Neural progenitor cell (in vitro differentiated cells): ENCODE measurements at places on chromosomes 1 and 21.

GRCh38 chr1:212683357-212683722, 16.3 kb downstream of the BATF3 start:
- DNase-seq = no peak

DNA sequence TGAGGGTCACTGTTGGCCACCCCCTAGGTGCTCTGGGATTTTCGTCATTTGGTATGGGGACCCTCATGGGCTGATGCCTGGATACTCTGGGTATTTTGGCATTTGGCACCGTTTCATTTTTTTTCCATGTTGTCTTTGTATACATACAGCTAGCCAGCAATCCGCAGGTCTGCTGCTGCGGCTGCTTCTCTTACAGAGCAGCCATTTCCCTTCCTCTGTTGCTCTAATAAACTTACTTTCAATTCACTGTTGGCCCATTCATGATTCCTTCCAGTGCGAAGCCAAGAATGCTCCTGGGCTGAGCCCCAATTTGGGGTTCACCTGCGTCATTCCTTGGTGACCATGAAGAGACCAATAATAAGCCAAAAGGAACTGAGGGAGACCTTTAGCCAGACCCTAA, 21.5 kb downstream of the GON4L start:
- peak; percentile 3 for DNase-seq

GRCh38 chr21:37531431-37531932, 164.9 kb downstream of the DYRK1A start:
- peak; percentile 9 for DNase-seq

GRCh38 chr21:24411429-24411828, 1195.9 kb downstream of the MRPL39 start:
- no peak for DNase-seq

DNA sequence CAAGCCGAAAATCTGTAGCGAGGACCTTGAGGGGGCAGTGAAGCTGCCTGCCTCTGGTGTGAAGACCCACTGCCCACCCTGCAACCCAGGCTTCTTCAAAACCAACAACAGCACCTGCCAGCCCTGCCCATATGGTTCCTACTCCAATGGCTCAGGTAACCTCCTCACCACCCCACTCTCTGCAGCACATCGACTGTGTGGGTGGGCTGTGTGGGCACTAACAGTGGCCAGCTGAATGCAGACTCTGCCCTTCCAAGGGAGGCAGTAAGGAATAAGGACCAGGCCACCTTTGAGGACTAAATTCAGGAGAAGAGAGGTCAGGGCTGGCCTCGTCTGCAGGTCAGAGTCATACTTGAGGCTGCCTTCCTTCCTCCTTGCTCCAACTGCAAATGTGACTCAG, 25.5 kb upstream of the SARS1 start:
- DNase-seq = no peak

DNA sequence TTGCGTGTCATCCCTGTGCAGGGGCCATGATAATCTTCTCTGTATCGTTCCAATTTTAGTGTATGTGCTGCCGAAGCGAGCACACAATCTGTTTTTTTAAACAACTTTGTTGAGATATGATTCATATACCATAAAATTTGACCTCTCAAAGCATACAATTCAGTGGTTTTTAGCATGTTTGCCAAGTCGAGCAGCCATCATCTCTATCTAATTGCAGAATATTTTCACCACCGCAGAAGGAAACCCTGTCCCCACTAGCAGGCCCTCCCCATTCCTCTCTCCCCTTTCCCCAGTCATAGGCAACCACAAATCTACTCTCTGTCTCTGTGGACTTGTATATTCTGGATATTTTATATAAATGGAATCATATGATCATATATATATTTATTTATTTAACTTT, 78.7 kb upstream of the TINAGL1 start:
- DNase-seq = no peak

GRCh38 chr1:77170687-77171086, 48.5 kb downstream of the PIGK start:
- DNase-seq = no peak

GRCh38 chr21:25890001-25890400, 155.2 kb downstream of the GABPA start:
- DNase-seq = no peak

GRCh38 chr1:7781923-7782495, 2.1 kb upstream of the PER3 start:
- DNase-seq = no peak

DNA sequence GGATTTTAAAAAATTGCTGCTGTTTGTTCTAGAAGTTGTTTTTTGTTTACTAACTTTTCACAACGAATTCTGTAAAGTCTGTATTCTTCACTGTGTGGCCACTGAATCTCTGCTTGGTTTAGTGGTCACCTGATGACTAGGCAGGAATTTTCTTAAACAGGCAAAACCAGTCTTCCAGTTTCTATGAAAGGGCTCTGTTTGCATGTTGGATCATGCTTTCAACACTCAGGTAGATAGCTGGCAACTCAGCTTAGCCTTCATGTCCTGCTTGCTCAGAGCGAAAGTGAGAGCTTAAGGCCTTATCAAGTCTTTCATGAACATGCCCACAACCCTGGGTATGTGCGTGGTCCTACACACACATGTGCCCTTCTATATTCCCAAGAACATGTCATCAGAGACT, 52.4 kb upstream of the CCDC190 start:
- DNase-seq = no peak

GRCh38 chr21:31873696-31874599, 1.1 kb downstream of the HUNK start:
- peak; percentile 82 for DNase-seq

- DNase-seq = no peak
Observed at GRCh38 chr1:91958926-91959325, 9.7 kb downstream of the BRDT start.

- DNase-seq = no peak
Observed at GRCh38 chr1:57747818-57748217, 324.0 kb upstream of the DAB1 start.

DNA sequence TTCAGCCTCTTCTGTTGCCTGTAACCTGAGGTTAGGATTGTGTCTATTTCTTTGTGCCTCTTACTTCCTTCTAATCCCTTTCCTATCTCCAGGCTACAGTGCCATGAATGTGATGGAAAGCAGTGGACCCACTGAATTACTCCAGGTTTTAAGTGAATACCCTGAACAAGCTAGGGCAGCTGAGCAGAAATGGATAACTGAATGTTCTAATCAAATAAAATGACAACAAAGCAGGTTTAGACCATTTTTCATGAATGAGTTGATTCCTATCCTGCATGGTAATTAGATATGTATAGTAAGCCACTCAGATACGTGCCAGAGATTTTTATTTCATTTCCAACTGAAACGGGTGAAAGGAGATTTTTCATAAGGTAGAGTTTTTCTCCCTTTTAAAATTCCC, 127.5 kb upstream of the ZP4 start:
- no peak for DNase-seq

DNA sequence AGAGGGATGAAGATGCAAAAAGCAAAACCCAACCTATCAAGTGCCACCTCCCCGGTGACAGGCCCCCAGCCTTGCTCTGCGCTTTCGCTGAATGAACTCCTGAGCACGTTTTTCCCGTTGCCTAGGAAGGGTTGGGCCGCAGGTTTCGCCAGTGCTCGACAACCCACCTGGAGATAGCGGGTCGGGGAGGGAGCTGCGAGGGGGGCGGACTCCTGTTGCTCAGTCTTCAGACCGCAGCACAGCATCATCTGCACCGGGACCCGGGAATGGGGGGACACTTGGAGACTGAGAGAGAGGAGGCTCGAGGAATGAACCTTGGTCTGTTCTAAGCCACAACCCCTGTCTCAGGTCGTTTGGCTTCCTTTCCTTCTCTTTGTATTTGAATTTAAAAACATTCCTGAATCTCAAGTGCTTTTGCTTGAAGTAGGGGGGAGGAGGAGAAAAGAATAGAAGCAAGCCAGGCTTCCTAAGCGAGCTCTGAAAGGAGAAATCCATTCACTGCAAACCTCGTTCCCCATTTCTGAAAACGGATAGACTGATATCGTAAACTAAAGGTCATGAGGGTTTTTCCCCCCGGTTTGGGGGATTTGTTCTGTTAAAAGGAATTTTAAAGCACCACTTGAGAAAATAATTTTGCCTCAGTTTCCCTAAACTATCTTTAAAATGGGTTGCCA, 1.2 kb downstream of the AK5 start:
- DNase-seq = peak; percentile 46

- peak; percentile 37 for DNase-seq
Observed at GRCh38 chr1:217135569-217135915, 412.3 kb upstream of the ESRRG start.

DNA sequence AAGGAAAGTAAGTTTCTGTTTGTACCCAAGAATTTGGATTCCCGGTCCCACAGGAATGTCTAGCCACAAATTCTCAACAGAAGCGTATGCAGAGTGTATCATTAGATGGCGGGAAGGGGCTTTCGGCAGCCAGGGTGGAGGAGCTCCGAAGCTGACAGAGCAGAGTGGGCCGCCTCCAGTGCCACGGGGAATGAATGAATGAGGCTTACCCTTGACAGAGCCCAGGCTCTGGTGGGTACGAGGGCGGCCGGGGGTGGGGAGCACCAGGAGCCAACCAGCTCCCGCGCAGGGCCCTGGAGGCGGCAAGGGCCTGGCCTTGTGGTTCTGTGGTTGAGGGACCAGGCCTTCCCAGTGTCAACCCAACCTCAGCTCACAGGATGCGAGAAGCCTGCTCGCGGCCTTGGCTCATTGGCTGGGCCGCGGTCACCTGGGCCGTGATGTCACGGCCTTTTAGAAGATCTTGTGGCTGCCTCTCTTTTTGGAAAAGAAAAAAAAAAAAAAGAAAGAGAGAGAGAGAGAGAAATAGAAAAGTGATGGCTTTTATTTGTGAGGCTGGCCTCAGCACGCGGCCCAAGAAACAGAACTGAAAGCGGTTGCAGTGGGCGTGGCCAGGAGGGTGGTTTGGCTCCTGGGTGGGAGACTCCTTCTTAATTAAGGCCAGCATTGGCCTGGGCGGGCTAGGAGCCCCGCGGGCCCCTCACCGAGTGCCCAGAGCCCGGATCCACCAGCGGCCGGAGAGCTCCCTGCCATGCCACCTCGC, 34.9 kb upstream of the RUNX3 start:
- DNase-seq = no peak

DNA sequence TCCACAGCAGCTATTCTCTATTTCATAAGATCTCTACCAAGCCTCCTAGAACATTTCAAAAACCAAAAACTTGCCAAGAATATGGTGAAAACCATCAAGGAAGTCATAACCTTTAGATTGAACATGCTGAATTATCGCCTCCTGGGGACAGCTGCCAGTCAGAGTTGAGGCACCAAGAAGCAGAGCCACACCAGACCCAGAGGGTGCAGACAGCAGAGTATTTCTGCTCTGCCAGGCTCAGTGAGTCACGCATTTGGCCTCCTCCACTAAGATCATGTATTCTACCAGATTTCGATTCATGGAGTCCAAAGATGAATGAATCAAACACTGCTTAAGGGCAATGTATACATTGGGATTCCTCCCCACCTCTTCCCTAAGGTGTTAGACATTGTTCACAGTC, 2.1 kb downstream of the F3 start:
- no peak for DNase-seq

GRCh38 chr1:10756842-10757241, 39.6 kb downstream of the CASZ1 start:
- peak; percentile 41 for DNase-seq

GRCh38 chr1:42845866-42846256, 552 bp upstream of the ZNF691 start:
- peak; percentile 44 for DNase-seq

GRCh38 chr1:180040034-180040433, 85.4 kb downstream of the CEP350 start:
- DNase-seq = no peak

- no peak for DNase-seq
Observed at GRCh38 chr1:231187571-231187970, 25.7 kb downstream of the TRIM67 start.

DNA sequence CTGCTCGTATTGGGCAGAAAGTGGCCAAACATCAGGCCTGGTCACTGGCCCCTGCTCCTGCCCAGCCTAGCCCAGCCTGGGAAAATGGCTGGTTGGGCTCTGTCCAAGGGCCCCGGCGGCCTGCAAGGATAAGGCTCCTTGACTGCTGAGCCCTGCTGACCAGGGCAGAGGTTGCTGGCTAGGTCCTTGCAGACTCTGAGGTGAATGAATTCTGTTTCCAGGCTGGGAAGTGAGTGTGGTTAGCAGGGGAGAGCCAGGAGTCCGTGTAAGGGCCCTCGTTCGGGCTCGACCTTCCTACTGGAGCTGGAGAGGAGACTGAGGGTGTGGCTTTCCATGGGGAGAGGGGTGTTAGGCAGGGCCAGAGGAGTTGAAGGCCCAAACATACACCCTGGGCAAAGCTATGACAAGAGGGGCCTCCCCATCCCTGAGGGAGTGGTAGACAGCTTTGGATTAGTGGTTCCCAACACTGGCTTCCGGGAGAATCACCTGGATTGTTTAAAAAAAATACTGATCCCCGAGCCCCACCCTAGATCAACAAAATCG, 20.6 kb downstream of the CSF1 start:
- DNase-seq = peak; percentile 97

- no peak for DNase-seq
Observed at GRCh38 chr1:113456967-113457366, 66.7 kb downstream of the MAGI3 start.

GRCh38 chr1:150692720-150693119, 4.2 kb downstream of the GOLPH3L start:
- DNase-seq = no peak

DNA sequence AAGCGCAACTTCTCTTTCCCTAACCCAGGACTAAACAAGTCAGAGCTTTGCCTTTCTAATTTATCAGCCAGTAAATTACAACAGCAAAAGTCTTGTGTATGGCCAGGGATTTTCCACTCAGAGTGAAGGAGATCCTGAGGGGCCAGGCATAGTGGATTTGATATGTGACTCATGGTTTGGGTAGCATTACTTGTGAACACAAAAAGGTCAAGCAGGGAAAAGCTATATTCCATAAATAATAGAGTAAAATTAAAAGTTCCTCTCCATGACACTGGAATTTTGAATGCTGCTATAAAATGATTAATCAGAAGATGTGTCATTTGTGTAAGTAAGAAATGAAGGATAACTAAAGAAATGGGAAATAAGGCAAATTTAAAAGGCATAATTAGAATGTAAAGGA, 284.8 kb downstream of the HLX start:
- DNase-seq = no peak

- no peak for DNase-seq
Observed at GRCh38 chr1:1554926-1555915, 14.8 kb upstream of the TMEM240 start.

DNA sequence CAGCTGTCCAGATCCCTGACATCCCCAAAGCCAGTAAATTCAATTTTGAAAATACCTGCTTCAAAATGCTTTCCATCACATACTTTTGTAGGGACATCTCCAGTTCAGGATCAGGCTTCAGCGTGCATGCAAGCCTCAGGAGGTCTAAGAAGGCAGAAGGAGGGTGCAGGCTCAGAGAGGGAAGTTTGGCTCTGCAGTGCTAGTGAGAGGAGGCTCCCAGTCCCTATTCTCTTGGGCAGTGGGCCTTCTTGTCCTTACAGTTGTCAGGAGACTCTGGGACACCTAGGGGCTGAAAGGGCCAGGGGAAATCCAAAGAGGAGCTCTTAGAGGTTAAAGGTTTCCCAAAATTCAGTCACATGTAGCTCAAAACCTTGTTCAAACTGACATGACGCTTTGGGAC, 20.1 kb downstream of the ADCY10 start:
- no peak for DNase-seq
